ENCODE measurements at places on chromosomes 5 and 9.

- DNase-seq: no peak
Measured at GRCh38 chr9:75333624-75334023, 245.3 kb downstream of the OSTF1 start.

DNA sequence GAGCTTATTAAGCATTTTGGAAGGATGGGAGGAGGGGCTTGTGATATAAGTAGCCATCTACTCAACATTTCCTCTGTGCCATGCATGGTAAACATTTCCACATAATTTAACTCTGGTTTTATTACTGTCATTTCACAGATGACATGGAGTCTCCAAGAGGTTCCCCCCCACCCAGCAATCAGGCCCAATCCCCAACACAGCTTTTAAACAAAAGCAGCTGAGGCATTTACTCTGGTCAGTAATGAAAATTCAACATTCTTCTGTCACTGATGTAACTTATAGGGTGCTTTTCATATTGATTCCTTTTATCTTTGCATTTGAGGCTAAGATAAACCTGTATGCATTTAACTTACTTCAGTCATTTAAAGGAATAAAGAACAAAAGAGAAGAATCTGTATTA, 128.1 kb downstream of the COL23A1 start:
- DNase-seq: no peak

DNA sequence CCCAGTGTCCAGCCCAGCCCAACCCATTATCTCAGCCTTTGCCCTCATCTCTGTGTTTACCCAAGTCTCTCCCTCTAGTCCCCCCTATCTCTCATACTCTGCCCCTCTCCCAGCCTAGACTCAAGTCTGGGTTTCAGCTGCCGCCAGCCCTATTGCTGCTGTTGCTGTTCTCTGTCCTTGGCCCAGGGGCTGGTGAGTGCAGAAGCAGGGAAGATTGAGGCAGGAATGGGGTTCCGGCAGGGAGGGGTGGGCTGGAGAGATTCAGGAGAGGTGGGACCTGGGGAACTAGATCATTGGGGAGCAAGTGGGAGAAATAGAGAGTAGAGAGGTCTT, 702 bp downstream of the TMEM8B start:
- DNase-seq: no peak

GRCh38 chr5:76690704-76691466, 25.0 kb upstream of the F2R start:
- DNase-seq: no peak

DNA sequence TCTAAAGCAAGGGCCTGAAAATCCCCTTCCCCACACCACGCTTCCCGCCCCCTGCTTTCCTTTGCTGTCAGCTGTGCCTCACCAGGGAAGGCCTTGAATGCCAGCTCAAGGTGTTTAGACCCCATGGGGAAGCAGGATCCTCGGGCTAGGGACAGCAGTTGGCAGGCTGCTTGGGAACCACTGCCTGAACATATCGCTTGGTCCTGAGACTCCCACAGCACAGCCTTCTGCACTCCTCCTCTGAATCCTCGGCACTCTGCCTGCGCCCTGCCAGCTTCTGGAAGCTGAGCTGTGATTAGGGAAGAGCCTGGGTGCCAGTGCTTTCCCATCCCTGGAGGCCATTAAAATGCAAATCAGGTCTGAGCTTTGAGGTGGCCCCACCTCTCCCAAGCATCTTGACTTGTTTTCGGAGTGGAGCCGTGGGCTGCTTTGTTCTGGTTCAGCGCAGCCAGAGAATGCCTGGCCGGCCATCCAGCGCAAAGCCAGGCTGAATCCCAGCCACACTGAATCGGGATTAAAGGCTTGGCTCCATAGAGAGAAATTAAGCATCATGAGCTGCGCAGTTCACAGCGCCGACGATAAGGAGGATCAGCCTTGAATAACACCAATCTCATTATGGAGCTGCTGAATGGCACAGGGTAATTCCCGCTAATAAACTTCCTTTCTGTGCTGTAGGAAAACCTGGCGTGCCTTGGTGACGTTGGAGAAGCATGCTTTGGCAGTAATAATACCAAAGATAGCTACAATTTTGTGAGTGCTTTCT, 40.0 kb downstream of the AMBP start:
- DNase-seq: no peak

DNA sequence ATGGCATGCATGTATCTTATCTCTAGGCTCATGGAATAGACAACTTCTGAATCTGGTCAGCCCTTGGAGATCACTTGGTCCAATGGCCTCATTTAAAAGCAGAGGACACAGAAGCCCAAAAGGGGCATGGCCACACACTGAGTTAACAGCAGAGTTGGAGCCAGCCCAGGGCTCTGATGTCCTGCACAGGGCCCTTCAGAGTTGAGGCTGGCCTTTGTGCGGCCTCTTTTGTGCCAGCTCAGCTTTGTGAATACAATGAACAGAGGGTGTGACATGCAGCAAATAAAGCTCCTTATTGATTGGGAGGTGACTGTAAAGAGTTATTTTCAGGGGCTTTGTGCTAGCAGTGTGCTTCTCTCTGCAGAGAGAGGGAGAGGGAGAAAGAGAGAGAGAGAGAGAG, 150.1 kb upstream of the STK32A start:
- DNase-seq: no peak

- no peak for DNase-seq
Measured at GRCh38 chr5:122774519-122774860, 390 bp upstream of the SNX2 start.

- DNase-seq: no peak
Measured at GRCh38 chr9:133605856-133606707, 3.1 kb downstream of the FAM163B start.

- no peak for DNase-seq
Measured at GRCh38 chr5:118439831-118440230, 548.5 kb downstream of the DTWD2 start.

Measured in activated CD4-positive, alpha-beta T cell treated with anti-CD3 and anti-CD28 coated beads, Interleukin-2, amount 50 U/mL, for 24 hours (primary cell).